H4 (cell line): ENCODE measurements at places on chromosomes 2 and 18. TPM values are rescaled to one million over a fixed set of nuclear protein-coding genes. Genes with fewer than 3 reads are reported as not detected.

Gene TMEM247
- total RNA-seq: not detected in 2 replicates

Gene RGPD8
- total RNA-seq: 1.5 and 2.0 TPM in 2 replicates

Gene SERPINB13
- not detected in 2 replicates for total RNA-seq

Gene DCDC2C
- not detected in 2 replicates for total RNA-seq

Gene TOGARAM2
- total RNA-seq: 0.21 TPM in 1 of 2 replicates, not detected in the other

Gene SNORC
- total RNA-seq: 0.10 and 0.25 TPM in 2 replicates

Gene HOXD12
- total RNA-seq: not detected in 2 replicates

Gene ALMS1
- 6.2 and 8.3 TPM in 2 replicates for total RNA-seq

Gene SPHKAP
- 0.02 TPM in 1 of 2 replicates, not detected in the other for total RNA-seq

Gene KCNK3
- total RNA-seq: 0.12 and 2.1 TPM in 2 replicates

Gene IL36RN
- total RNA-seq: not detected in 2 replicates

Gene RAB6C
- total RNA-seq: not detected in 2 replicates

Gene TUBA4B
- not detected in 2 replicates for total RNA-seq

Gene CHRND
- total RNA-seq: not detected in 2 replicates

Gene MAB21L4
- not detected in 2 replicates for total RNA-seq

Gene STAT4
- 0.55 and 4.3 TPM in 2 replicates for total RNA-seq

Gene TEX51
- not detected in 2 replicates for total RNA-seq

Gene SLC5A7
- not detected in 2 replicates for total RNA-seq

Gene LBX2
- 0.97 TPM in 1 of 2 replicates, not detected in the other for total RNA-seq
